ENCODE measurements at places on chromosomes 3 and 15. TPM values are rescaled to one million over a fixed set of nuclear protein-coding genes. Genes with fewer than 3 reads are reported as not detected.

DNA sequence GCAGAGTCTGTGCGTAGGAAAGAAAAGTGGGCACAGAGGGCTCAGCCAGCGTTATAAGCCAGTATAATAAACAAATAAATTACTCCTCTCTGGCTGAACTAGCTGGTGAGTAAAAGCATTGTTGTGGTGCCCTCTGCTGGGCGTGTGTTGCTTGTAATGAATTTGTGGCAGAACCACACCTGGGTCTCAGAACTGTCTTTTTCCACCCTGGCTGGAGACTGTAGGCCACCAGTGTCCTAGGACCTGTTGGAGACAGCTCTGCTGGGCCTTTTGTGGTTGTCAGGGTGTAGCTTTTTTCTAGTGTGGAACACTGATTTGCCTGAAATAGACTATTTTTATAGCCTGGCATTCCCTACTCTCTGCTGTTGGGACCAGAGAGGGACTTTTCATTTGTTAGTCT is 130.5 kb upstream of the EIF1B start:
- no peak for DNase-seq

GRCh38 chr3:14525685-14526631 is 14.2 kb downstream of the GRIP2 start:
- DNase-seq, result no peak

- DNase-seq, result no peak
Observed at GRCh38 chr3:78919021-78919755, 848.6 kb downstream of the ROBO1 start.

DNA sequence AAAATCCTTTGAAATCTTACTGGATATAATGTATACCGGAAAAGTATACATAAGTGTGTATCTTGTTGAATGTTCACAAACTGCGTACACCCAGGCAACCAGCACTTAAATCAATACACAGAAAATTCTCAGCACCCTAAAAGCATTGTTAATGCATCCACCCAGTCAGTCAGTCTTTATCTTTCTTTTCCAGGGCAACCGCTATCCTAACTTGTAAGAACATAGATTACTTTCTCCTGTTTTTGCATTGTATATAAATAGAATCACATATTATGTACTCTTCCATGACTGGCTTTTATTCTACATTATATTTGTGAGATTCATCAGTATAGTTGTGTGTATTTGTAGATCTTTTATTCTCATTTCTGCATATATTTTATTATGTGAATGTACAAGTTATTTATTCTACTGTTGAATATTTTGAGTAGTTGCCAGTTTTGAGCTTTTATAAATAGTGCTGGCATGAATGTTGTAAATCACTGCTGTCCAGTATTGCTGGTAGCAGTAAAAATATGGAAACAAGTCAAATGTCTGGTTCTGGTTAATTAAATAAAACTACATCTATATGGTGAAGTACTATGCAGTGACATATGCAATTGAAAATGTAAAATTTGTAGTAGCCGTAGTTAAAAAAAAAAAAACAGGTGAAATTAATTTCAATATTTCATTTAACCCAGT is 62.1 kb downstream of the PDCD6IP start:
- no peak for DNase-seq

- DNase-seq, result no peak
Observed at GRCh38 chr3:10928407-10928960, 64.1 kb upstream of the SLC6A1 start.

GRCh38 chr3:184538666-184539431 is 22.7 kb upstream of the EPHB3 start:
- DNase-seq, result no peak

Gene GOLGA6L4
- not detected for polyA plus RNA-seq

Gene CACNA2D3
- polyA plus RNA-seq, result 8.1 TPM
